T-helper 1 cell treated with Interleukin-12 subunit alpha and Interleukin-12 subunit beta and Interleukin-4 antibody, amounts not matched to agents 30 ng/mL and 1 ng/mL, for 36 hours (primary cell): ENCODE measurements at places on chromosomes 11 and 22. TPM values are rescaled to one million over a fixed set of nuclear protein-coding genes. Genes with fewer than 3 reads are reported as not detected.

The ZFP91 gene
- 54.1 and 55.7 TPM in 2 replicates for total RNA-seq

The BTBD18 gene
- total RNA-seq = not detected in 2 replicates

The GALNT18 gene
- total RNA-seq = 1.3 and 1.5 TPM in 2 replicates

The SLC37A2 gene
- total RNA-seq = 0.15 and 0.29 TPM in 2 replicates

The SLC22A12 gene
- not detected in 2 replicates for total RNA-seq

The SCGB1D2 gene
- not detected in 2 replicates for total RNA-seq

The PDE2A gene
- 0.81 and 0.90 TPM in 2 replicates for total RNA-seq

The NAA40 gene
- 32.2 and 34.7 TPM in 2 replicates for total RNA-seq

The APOA5 gene
- total RNA-seq = not detected in 2 replicates

The NLRP6 gene
- 10.5 and 11.7 TPM in 2 replicates for total RNA-seq

The PKDREJ gene
- not detected in 2 replicates for total RNA-seq

The SHANK2 gene
- total RNA-seq = not detected in 2 replicates

The OR51B4 gene
- not detected in 2 replicates for total RNA-seq

The ANO1 gene
- not detected in 2 replicates for total RNA-seq

The SNX32 gene
- total RNA-seq = 2.3 and 2.9 TPM in 2 replicates

The MOGAT2 gene
- total RNA-seq = not detected in 2 replicates

The SPINDOC gene
- total RNA-seq = 40.2 and 40.9 TPM in 2 replicates

The LMO1 gene
- not detected in 2 replicates for total RNA-seq

The OR56A3 gene
- total RNA-seq = not detected in 2 replicates

The PTGDR2 gene
- 0.12 and 0.34 TPM in 2 replicates for total RNA-seq
